ENCODE measurements at places on chromosomes 3 and 15. TPM values are rescaled to one million over a fixed set of nuclear protein-coding genes. Genes with fewer than 3 reads are reported as not detected.

Gene TRIM59
- 0.77 TPM for total RNA-seq

DNA sequence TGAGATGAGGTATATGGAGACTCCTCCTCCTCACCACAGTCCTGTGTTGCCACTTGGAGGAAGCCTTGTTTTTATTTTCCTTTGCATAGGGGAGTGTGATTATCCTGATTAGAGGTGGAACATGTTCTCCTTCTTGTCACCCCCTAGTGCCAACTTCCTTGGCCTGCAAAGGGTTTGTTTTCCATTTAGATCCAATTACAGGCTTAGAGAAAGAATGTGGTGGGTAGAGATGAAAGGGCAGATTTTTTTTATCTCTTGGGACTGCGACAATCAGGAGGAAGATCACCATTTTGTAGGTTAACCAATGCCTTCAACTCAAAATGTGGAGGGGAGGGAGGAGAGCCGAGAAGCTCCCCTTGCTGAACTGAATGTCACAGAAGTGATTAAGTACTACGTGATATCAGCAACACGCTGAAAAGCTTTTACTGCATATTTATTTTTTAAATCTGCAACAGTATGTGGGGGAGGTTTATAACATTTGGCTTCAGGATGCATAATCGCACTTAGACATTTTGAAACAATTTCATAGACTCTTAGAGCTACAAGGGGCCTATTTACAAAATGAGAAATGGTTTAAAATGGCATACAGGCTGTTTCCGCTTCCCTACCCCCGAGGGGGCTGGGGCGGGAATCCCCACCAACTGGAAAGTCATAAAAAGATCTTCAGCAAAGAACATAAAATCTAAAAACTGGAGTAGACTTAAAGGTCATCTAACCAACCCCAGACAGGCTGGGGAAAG is 2.4 kb downstream of the LMCD1 start:
- no peak for DNase-seq

Gene PDZRN3
- total RNA-seq: 114 TPM

- DNase-seq: no peak
Observed at GRCh38 chr3:37610529-37610928, 251.2 kb upstream of the CTDSPL start.

Gene LRCH3
- total RNA-seq: 25.8 TPM

Data from left ventricle myocardium inferior (tissue), 1 donor.